ENCODE measurements at places on chromosomes 16 and 17.

DNA sequence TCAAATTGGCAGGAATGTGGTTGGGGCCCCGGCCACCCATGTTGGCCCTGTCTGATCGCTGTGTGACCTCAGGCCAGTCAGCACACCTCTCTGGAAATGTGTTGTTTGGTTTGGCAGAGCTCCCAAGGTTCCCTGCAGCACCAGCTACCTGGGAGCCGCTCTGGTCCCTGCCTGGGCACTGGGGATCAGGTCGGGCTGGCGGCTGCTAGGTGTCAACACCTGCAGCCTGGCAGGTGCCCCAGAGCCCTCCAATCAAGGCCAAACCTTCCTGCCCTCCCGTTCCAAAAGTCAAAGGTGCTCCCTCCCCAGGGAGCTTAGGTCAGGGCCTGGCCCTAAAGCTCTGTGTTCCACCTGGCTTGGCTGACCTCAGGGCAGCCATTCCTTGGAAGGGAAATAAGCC is 55.9 kb downstream of the ZDHHC7 start:
- no peak for DNase-seq

DNA sequence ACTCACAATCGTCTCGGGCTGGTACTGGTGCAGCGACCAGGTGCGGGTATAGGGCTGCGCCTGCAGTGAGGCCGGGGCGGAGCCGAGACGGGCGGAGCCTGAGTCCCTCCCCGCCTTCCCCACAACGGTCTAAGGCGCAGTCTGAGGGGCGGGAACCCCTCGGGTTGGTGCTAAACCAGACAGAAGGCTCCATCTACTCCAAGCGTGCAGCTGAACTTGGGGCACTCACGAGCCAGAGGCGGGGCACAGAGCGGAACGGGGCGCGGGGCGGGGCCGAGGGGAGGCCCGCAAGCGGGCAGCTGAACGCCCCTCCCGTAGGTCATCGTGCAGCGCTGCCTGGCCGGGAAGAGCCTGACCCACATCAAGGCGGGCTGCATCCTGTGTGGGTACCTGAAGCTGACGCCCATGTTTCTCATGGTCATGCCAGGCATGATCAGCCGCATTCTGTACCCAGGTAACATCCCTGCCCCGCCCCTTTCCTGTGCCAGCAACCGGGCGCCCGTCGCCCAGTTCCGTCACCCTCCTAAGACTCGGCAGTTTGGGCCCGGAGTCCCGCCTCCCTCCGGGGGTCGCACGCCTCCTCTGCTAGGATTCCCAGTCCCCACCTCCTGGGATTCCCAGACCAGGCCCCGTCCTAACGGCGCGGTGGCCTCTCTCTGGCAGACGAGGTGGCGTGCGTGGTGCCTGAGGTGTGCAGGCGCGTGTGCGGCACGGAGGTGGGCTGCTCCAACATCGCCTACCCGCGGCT is 5.0 kb downstream of the SLC5A2 start:
- DNase-seq, result no peak

DNA sequence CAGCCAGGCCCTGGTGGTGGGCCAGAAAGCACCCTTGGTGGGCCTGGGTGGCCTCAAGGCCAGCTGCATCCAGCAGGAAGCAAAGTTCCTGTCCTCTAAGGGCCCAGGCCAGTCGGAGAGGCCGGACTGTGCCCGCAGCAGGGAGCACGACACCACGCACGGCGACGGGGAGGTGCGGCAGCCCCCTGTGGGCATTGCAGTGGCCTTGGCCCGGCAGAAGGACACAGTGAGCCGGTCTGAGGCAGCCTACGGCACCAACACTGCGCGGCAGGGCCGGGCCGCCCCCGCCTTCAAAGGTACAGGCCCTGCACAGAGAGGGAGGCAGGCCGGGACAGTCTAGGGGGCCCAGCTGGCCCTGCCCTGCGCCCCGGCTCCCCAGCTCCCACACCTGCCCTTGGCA is 48.0 kb downstream of the BAHCC1 start:
- no peak for DNase-seq

- DNase-seq, result no peak
Measured at GRCh38 chr17:7833795-7834541, at the start of gene KDM6B. Gene KDM6B, plus strand, starts transcription at chr17:7834217. Its CDS starts 11,338 bp downstream, at chr17:7845555.

DNA sequence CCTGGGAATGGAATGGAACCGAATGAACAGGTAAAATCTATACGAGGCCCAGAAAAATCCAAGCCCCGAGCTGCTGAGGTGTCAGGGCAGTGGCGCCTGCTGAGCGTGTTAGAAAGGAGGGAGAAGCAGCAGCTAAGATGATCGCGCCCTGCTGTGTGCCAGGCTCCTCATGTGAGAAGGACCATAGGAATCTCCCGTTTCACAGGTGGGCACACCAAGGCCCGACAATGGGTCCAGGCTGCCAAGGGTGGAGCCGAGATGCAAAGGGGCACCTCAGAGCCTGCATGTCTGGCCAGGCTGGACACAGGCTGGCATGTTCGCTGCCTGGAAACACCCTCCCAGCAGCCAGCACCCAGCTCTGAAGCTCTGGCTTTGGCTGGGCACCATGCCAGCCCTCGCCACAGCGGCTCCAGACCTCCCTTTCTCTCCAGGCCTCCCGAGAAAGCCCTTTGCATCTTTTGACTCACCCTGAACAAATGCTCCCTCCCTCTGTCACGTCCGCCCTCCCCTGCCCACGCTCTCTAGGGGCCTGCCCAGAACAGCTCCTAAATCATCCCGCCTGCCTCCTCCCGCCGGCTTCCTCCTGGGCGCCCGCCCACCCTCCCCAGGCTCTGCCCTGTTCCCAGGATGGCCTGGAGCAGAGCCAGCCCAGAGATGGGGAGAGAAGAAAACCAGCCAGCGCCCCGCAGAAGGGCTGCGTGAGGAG is 217.8 kb upstream of the GSE1 start:
- DNase-seq, result no peak

GRCh38 chr17:8894673-8895578 is 27.5 kb upstream of the PIK3R6 start:
- no peak for DNase-seq

DNA sequence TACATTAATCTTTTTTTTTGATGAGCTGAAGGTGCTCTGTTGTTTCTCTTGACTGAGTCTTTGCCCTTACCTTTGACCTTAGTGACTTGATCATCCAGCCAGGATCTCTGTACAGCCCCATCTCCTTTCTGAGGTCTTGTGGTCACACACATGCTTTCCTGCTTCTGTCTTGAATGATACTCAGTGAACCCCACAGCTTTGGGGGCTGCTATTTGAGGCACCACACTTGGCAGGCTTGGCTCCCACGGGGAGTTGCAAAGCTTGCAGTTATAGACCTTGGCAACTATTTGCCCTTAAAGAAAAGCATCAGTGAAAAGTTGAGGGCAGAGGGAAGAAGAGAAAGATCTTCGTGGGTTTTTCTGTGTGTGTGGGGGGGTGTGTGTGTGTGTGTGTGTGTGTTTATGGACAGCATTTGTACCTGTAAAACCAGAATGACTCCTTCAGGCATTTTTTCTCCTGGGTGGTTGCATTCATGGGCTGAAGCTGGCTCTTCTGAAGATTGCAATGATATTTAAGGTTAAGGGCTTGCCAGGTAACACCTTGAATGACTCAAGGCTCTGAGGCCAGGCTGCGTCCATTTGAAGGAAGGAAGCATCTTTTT is 101.6 kb downstream of the MSI2 start:
- DNase-seq, result no peak

Measured in NCI-H187 treated with DMSO at 0.1 percent for 48 hours (cell line).